ENCODE measurements at places on chromosomes 1 and 21. TPM values are rescaled to one million over a fixed set of nuclear protein-coding genes. Genes with fewer than 3 reads are reported as not detected.

GRCh38 chr1:65147424-65148177 is 402 bp upstream of the AK4 start:
- H3K27me3 ChIP-seq = peaks cover 3% of the 10 kb centered on the region
- peaks cover 19% of the 10 kb centered on the region for H3K4me1 ChIP-seq
- H3K4me3 ChIP-seq = peak overlapping the region; percentile 97
- H3K27ac ChIP-seq = peak overlapping the region; percentile 92

The SPRR1A gene
- not detected for total RNA-seq

The FCRLB gene
- total RNA-seq = not detected

GRCh38 chr1:89737985-89738510 is 82.8 kb upstream of the LRRC8D start:
- H3K4me3 ChIP-seq = no peak overlapping the region
- no peaks in the 10 kb centered on the region for H3K36me3 ChIP-seq
- no peaks in the 10 kb centered on the region for H3K4me1 ChIP-seq
- H3K27me3 ChIP-seq = no peaks in the 10 kb centered on the region

DNA sequence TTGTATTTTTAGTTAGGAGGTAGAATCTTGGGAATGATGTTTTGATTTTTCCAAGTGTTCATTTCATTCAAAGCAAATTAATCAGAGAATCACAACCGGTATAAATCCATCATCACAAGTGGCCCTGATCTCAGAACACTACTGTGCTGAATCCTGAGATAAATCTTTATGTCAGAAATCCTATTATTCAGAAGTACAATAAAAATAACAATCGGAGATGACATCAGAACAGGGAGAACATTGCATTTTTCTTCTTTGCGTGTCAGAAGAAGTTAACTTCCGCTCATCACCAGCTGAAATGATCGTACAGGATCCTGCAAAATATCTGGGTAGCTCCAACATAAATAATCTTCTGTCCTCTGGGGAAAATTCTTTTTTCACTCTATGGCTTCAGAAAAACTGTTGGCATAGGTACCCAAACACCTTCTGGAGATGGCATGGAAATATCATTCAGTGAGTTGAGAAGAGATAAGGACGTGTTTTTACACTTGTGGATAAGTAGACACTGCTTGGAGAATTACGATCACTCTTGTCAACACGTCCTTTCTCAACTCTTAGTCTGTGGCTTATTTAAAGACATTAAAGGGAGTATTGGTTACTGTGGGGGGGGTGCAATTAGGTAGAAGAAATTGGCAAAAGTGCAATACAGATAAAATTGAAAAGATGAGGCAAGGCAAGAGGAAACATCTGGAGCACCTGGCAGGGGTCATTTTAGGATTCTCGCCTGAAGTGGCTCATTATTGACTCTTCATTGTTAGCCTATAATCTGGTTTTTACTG is 46.9 kb upstream of the SMYD2 start:
- no peak overlapping the region for H3K27ac ChIP-seq
- H3K36me3 ChIP-seq = no peaks in the 10 kb centered on the region
- H3K4me3 ChIP-seq = no peak overlapping the region
- no peak for DNase-seq
- H3K27me3 ChIP-seq = peaks cover 3% of the 10 kb centered on the region

DNA sequence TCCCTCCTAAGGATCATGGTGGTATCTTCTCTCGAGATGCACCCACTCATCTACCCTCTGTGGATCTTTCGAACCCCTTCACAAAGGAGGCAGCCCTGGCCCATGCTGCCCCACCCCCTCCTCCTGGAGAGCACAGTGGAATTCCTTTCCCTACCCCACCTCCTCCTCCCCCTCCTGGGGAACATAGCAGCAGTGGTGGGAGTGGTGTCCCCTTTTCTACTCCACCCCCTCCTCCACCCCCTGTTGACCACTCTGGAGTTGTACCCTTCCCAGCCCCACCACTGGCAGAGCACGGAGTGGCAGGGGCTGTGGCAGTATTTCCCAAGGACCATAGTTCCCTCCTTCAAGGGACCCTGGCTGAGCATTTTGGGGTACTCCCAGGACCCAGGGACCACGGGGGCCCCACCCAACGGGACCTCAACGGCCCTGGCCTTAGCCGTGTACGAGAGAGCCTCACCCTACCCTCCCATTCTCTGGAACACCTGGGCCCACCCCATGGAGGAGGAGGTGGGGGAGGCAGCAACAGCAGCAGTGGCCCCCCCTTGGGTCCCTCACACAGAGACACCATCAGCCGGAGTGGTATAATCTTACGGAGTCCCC is 14.5 kb upstream of the TARS2 start:
- no peak overlapping the region for H3K4me3 ChIP-seq
- no peaks in the 10 kb centered on the region for H3K27me3 ChIP-seq
- no peak for DNase-seq

DNA sequence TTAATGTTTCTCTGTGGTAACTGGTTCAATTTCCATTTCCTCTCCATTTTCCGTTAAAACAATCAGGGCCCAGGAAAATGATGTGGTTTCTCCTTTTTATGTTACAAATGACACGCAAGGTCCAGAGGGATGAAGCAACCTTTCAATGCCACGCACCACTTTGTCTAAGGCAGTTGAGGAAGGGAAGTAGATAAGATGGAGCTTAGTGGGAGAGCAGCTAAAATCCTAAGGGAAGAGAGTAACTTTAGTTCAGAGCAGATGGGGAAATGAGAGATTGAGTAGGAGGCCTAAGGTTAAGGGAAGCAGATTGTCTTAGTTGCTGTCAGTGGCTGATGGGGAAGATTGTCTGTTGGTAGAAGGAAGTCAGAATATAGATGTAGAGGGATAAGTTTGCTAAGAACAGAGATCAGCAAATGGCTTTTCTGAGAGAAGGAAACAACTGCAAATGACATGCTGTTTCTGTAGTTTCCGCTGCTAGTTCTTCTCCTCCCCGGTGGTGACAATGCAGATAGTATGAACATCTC is 660 bp downstream of the CD1C start:
- H3K36me3 ChIP-seq = no peaks in the 10 kb centered on the region
- H3K27me3 ChIP-seq = no peaks in the 10 kb centered on the region
- no peak for DNase-seq
- no peak overlapping the region for H3K4me3 ChIP-seq
- H3K4me1 ChIP-seq = no peaks in the 10 kb centered on the region
- no peak overlapping the region for H3K27ac ChIP-seq

GRCh38 chr1:2633936-2634491 is 1.2 kb upstream of the MMEL1 start:
- no peaks in the 10 kb centered on the region for H3K36me3 ChIP-seq
- H3K27me3 ChIP-seq = peaks cover 63% of the 10 kb centered on the region
- peaks cover 20% of the 10 kb centered on the region for H3K4me1 ChIP-seq
- H3K27ac ChIP-seq = no peak overlapping the region
- no peak overlapping the region for H3K4me3 ChIP-seq
- no peak for DNase-seq

GRCh38 chr1:195721210-195721971 is 886.8 kb downstream of the KCNT2 start:
- no peaks in the 10 kb centered on the region for H3K4me1 ChIP-seq
- H3K36me3 ChIP-seq = no peaks in the 10 kb centered on the region
- peak; percentile 69 for DNase-seq
- no peaks in the 10 kb centered on the region for H3K27me3 ChIP-seq
- H3K27ac ChIP-seq = peak overlapping the region; percentile 77
- H3K4me3 ChIP-seq = peak overlapping the region; percentile 48

- peaks cover 65% of the 10 kb centered on the region for H3K4me1 ChIP-seq
- H3K36me3 ChIP-seq = no peaks in the 10 kb centered on the region
- no peaks in the 10 kb centered on the region for H3K27me3 ChIP-seq
- H3K4me3 ChIP-seq = no peak overlapping the region
Measured at GRCh38 chr1:33030575-33030974, 6.1 kb downstream of the AK2 start.

The OLFML2B gene
- total RNA-seq = 5.2 TPM

- H3K27me3 ChIP-seq = no peaks in the 10 kb centered on the region
- H3K4me3 ChIP-seq = no peak overlapping the region
- no peaks in the 10 kb centered on the region for H3K4me1 ChIP-seq
- no peaks in the 10 kb centered on the region for H3K36me3 ChIP-seq
- no peak for DNase-seq
- H3K27ac ChIP-seq = no peak overlapping the region
Measured at GRCh38 chr1:246178717-246179311, 328.3 kb downstream of the SMYD3 start.

- DNase-seq = no peak
- H3K27ac ChIP-seq = no peak overlapping the region
- H3K4me1 ChIP-seq = no peaks in the 10 kb centered on the region
- H3K27me3 ChIP-seq = no peaks in the 10 kb centered on the region
- H3K4me3 ChIP-seq = no peak overlapping the region
Measured at GRCh38 chr1:153217744-153218416, 496 bp downstream of the PRR9 start.

GRCh38 chr1:216314379-216315095 is 108.7 kb downstream of the USH2A start:
- no peaks in the 10 kb centered on the region for H3K27me3 ChIP-seq
- H3K4me3 ChIP-seq = no peak overlapping the region
- no peaks in the 10 kb centered on the region for H3K4me1 ChIP-seq
- H3K27ac ChIP-seq = no peak overlapping the region
- DNase-seq = no peak

GRCh38 chr1:169390303-169390702 is 22.3 kb downstream of the BLZF1 start:
- no peaks in the 10 kb centered on the region for H3K27me3 ChIP-seq
- no peaks in the 10 kb centered on the region for H3K36me3 ChIP-seq
- DNase-seq = no peak
- H3K27ac ChIP-seq = no peak overlapping the region
